Stimulated activated CD8-positive, alpha-beta memory T cell treated with anti-CD3 and anti-CD28 coated beads, Interleukin-4, amount 100 ng/mL, for 4 hours (primary cell): ENCODE measurements at places on chromosomes 11 and 22.

- no peak for DNase-seq
Measured at GRCh38 chr11:61793829-61794204, 1.1 kb downstream of the FEN1 start.

- no peak for DNase-seq
Measured at GRCh38 chr11:18321578-18321968, 367 bp downstream of the HPS5 start.

DNA sequence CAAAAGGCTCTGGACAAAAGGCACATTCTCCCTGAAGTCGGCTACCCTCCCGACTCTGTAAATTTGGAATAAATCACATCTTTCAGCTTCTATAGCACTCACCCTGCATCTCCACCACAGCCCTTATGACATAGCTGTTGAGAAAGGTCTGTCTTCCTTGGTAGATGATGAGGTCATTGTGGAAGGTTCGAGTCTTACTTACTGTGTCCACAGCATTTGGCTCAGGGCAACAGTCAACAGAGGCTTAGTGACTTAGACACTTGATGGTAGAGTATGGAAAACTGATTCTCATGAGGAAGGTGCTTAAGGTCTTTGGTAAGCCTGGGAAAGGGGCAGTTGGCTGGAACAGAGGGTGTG lies 45.6 kb downstream of the PTPRJ start:
- DNase-seq, result no peak

- DNase-seq, result no peak
Measured at GRCh38 chr11:112248201-112248600, 12.5 kb downstream of the PLET1 start.

GRCh38 chr22:50704510-50705218 lies 32.0 kb downstream of the SHANK3 start:
- no peak for DNase-seq

- no peak for DNase-seq
Measured at GRCh38 chr22:35957589-35957988, 71.0 kb downstream of the RBFOX2 start.

DNA sequence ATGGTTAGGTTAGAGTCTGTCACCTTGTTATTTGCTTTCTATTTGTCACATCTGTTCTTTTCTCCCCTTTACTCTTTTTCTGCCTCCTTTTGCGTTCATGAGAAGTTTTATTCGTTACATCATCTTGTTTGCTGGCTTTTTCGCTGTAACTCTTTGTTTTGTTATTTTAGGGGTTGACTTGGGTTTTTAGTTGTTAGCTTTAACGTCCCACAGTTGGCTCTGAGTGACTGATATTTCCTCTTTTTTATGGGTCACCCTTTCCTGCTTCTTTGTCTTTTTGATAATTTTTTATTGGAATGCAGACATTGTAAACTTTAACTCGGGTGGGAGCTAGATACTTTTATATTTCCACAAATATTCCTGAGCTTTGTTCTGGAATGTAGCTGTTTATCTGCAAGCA lies 13.3 kb upstream of the TNNT3 start:
- no peak for DNase-seq

GRCh38 chr11:111870522-111870885 lies 877 bp downstream of the ALG9 start:
- DNase-seq, result no peak

DNA sequence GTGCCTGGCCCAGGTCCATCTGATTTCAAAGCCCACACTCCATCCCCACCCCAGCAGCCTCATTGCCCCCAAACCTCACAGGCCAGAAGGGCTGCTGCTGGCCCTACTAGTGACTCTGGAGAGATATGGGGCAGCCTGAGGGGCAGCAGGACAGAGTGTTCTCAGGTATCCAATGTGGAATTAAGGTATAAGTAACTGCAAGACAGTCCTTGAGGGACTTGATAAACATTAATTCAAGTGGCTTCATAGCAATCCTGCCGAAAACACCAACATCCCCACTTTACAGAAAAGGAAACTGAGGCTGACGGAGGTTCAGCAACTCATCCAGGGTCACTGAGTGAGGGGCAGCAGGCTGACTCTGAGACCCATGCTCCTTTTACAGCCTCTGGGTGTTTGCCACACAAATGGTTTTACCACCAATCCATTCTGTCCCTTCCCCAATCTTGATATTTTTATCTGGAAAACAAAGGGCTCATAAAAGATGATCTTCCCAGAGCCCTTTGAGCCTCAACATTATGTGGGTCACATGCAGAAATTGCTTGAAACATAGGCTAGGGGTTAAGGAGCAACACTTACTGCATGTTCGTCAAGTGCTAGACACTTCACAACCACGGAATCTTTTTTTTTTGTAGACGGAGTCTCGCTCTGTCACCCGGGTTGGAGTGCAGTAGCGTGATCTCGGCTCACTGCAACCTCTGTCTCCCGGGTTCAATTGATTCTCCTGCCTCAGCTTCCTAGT lies 2.3 kb downstream of the NIPSNAP1 start:
- DNase-seq, result no peak

DNA sequence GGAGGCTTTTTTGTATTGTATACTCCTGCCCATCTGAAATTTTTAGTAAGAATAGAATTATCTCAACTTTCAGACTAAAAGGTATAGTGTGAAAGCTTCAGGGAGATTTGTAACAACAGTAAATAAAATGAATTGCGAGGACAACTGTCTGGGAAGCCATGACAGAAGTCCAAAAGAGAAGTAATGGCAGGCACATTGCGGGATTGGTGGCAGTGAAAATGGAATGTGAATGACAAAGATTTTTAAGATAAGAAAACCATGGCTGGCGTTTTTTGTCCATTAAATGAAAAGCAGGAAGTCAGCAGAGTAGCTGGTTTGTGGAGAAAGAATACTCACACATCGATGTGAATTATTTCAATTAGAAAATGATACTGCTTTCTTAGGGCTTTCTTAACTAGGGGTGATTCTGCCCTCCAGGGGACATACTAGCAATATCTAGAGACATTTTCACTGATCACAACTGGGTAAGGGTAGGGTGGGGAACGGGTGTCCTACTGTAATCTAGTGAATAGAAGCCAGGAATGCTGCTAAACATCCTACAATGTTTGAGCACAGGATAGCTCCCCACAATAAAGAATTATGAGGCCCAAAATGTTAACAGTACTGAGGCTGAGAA lies 1.6 kb downstream of the NPAT start:
- no peak for DNase-seq

DNA sequence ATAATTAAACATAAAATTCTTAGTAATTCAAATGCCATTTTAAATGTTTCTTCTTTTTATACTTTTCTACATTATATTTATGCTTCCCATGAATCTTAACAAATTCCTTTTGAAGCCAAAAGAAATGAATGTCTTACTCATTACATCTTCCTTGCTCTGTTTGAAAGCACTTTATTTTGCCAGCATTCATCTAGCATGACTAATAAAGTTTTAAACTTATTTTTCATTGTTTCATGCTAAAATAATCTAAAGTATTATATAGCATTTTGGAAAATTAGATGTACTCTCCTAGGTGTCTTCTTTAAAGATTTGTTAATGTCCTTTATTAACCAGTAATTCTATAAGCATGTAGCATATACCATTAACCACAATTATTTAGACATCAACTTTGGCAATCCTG lies 9.7 kb upstream of the PIWIL4 start:
- DNase-seq, result no peak

DNA sequence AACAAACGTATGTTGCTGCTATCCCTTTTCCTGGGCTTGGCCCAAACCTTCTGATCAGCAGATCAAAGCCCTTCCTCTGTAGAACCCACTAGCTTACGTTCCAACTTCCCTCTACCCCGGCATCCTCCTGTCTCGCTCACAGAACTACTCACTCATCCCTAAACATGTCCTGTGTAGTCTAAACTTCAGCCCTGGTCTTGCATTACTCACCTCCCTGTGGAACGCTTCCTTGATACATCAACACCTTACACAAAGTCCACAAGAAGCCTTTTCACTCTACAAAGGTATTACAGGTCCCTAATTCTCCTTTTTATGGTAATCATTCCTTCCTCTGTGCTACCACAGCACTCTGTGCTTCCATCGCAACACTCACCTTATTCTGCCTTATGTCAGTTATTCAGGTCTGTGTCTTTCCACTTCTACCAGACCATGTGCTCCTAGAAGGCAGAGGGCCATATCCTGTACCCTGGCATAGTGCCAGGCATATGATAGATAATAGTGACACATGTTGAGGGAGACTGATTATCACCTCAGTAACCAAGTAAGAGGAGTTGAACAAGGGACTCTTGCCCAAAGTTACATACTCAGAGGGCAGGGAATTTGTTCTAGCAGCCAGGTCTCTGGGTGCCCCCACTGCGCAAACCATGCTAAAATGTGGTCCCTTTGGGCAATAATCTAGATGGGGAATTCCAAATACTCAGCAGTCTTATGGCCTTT lies 41.6 kb downstream of the USP35 start:
- DNase-seq, result no peak

DNA sequence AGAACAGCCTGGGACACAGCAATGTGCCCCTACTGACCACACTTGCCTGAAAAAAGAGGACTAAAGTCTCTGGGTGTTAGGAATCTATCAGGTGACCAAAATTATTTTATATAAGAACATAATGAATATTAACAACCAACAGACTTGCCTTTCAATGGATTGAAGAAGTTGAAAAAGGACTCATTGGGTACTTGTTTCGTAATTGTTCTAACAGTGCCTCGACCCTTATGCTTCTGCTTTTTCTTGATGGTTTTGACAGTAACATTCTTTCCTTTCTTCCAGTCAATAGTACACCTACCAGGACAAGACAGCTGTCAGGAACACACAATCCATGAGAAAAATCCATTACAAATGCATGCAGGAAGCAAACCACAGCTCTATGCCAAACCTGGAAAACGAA lies 29.0 kb upstream of the PHLDA2 start:
- DNase-seq, result no peak

DNA sequence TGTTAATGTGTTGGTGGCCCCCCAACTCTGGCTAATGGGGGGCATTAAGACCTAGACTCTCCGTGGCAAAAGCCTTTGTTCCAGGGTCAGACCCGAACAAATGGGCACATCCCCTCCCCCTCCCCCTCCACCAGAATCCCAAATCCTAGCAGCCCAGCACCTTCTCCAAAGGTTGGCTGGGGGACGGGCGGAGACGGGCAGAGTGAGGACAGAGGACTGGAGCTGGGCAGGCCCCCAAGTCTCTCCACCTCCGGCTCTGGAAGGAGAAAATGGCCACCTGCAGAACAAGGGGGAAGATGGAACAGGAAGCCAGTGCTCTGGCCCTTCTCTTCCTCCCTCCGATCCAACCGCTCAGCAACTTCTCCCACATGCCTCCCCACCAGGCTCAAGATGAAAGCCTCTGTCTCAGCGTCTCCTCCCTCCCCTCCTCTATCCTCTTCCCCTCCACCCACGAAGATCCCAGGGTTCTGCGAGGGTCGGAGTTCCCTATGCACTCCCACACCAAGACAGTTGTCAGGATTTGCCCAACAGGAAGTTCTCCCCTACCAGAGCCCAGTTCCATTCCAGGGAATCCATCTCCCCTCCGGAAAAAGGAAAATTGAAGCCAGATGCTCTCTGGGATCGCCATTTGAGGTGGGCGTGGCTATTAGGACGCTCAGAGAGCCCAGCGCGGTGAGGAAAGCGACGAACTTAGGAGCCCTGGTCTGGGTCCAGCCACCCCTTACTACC lies 20.1 kb downstream of the ADA2 start:
- no peak for DNase-seq

DNA sequence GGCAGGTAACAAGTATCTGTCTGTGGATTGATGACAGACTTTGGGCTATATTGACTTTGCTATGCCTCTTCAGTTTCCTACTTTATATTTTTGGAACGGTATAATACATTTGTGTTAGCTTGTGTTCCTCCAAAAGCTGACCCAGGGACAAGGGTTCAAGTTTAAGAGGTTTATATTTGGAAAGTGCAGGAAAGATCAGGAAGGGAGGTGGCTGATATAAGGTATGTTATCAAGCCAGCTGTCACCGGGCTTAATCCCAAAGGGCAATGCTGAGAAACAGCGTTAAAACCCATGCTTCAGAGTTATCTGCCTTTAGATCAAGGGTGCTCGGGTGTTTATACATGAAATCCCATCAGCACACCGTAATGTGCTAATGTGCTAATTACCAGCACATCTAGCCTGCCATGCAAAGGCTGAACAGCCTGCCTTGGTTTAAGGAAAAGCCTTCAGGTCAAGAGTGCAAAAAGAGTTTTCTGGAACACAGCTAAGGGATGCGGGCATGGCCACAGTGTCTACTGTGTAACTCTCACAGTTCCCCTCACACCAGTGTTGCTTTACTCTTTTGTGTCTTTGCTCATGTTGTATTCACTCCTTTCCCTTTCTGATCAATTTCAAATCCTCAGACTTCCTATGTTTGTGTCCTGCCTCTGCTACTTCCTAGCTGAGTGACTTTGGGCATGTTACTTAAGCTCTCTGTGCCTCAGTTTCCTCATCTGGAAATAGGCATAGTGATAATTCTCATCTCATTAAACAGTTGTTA lies 77.5 kb downstream of the BDNF start:
- DNase-seq, result no peak

DNA sequence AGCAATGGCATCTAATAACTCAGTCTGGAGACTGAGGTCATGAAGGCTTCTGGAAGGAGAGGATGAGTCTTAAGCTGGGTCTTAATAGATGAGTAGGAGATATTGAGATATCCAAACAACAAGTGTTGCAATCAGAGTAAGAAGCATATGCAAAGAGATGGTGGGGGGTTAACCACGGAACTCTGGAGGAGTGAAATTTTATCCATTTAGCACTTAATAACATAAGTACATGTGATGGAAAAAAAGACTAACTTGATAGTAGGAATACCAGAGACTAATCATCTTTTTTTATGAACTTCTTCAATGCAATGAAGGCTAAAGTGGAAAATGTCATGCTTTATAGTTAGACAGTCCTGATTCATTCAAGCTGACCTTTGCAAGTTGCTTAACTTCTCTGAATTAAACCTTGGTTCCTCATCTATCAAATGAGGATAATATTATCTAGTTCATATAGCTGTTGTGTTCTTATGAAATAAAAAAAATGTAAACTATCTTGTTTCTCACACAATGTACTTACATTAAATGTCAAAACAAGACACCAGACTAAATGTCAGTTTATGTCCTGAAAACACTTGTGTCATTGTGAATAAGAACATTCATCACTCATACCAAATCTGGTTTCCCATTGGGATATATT lies 403.1 kb upstream of the CCDC90B start:
- no peak for DNase-seq

- no peak for DNase-seq
Measured at GRCh38 chr11:126265811-126266210, 2.9 kb downstream of the SRPRA start.
